Myocyte (in vitro differentiated cells): ENCODE measurements at places on chromosomes 6 and 20. TPM values are rescaled to one million over a fixed set of nuclear protein-coding genes. Genes with fewer than 3 reads are reported as not detected.

E2F1 gene
- 4.3 and 6.0 TPM in 2 replicates for total RNA-seq

ABHD16B gene
- total RNA-seq: not detected in 2 replicates

TINAG gene
- 0.72 TPM in 1 of 2 replicates, not detected in the other for total RNA-seq

NKX2-4 gene
- total RNA-seq: not detected in 2 replicates

HNF4A gene
- total RNA-seq: not detected in 2 replicates

CCM2L gene
- not detected in 2 replicates for total RNA-seq

OPRM1 gene
- not detected in 2 replicates for total RNA-seq

GMNN gene
- 7.5 and 12.1 TPM in 2 replicates for total RNA-seq

MUCL3 gene
- total RNA-seq: not detected in 2 replicates

TCP11 gene
- total RNA-seq: not detected in 2 replicates

TOX2 gene
- total RNA-seq: 0.16 and 0.70 TPM in 2 replicates

CST8 gene
- not detected in 2 replicates for total RNA-seq

CDSN gene
- total RNA-seq: 0.16 TPM in 1 of 2 replicates, not detected in the other

IRF4 gene
- total RNA-seq: not detected in 2 replicates

DACT2 gene
- total RNA-seq: not detected in 2 replicates

SOBP gene
- total RNA-seq: 0.21 and 0.42 TPM in 2 replicates

TGM3 gene
- not detected in 2 replicates for total RNA-seq

BHLHE23 gene
- not detected in 2 replicates for total RNA-seq
